ENCODE measurements at places on chromosomes 4 and X. TPM values are rescaled to one million over a fixed set of nuclear protein-coding genes. Genes with fewer than 3 reads are reported as not detected.
A peak's percentile ranks its signal among the peaks of the same experiment; 100 is the strongest.

- peaks cover 30% of the 10 kb centered on the region for H3K36me3 ChIP-seq
- H3K4me1 ChIP-seq: no peaks in the 10 kb centered on the region
- H3K27ac ChIP-seq: no peak overlapping the region
- DNase-seq: no peak
- no peaks in the 10 kb centered on the region for H3K27me3 ChIP-seq
- no peak overlapping the region for H3K4me3 ChIP-seq
Observed at GRCh38 chrX:45537936-45538335, 337.3 kb upstream of the DIPK2B start.

DNA sequence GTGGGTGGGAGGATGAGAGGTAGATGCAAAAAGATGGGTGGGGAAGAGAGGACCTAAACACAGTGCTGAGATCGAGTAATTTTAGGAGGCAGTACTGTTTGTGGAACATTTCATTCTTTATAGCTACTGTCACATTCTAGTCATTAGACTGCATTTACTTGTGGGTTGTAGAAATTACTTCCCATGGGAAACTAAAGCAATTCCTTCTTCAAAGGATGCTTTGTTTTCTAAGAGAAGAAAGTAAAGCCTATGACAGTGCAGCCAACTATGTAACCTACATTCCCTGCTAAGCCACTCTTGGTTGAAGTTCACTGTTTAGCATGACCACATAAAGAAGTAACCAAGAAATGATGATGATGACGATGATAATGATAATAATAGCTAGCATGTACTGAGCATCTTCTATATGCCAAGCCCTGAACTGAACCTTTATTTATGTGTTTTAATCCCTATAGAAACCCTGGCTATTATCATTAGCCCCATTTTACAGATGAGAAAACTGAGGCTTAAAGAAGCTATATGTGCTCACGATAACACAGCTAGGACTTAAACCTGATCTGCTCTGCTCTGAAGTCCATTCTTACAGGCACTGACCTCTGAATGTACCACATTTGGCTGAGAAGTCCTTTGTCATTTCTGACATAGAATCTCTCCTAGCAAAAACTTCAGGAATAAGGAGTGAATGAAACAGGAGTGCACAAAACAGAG, 114.5 kb upstream of the KIT start:
- H3K4me3 ChIP-seq: no peak overlapping the region
- H3K27me3 ChIP-seq: peaks cover 11% of the 10 kb centered on the region
- peak overlapping the region; percentile 87 for H3K27ac ChIP-seq
- peak; percentile 96 for DNase-seq

DNA sequence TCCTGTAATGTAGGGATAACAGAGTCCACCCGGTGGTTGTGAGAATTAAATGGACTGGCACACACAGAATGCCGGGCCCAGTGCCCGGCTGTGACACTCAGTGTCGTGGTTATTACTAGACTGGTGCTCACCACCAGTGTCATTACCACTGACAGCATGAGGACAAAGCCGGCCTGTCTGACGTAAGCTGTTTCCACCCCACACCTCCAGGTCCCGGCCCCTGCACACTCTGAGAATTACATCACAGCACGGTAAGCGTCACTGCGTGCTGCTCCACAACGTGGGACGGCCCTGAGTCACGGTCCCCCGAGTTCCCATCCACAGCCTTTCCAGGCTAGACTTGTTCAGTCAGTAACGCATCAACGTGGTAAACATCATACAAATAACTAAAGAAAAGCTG, 22.9 kb downstream of the FAT1 start:
- H3K27me3 ChIP-seq: peaks cover 7% of the 10 kb centered on the region
- H3K4me3 ChIP-seq: no peak overlapping the region
- H3K27ac ChIP-seq: no peak overlapping the region
- no peak for DNase-seq

HSD17B13 gene
- total RNA-seq: not detected

CLIC2 gene
- not detected for total RNA-seq

Measured in HFFc6 (cell line).